CD4-positive, alpha-beta T cell treated with Interleukin-15 for 1 hour (primary cell): ENCODE measurements at places on chromosomes 1 and 21.

DNA sequence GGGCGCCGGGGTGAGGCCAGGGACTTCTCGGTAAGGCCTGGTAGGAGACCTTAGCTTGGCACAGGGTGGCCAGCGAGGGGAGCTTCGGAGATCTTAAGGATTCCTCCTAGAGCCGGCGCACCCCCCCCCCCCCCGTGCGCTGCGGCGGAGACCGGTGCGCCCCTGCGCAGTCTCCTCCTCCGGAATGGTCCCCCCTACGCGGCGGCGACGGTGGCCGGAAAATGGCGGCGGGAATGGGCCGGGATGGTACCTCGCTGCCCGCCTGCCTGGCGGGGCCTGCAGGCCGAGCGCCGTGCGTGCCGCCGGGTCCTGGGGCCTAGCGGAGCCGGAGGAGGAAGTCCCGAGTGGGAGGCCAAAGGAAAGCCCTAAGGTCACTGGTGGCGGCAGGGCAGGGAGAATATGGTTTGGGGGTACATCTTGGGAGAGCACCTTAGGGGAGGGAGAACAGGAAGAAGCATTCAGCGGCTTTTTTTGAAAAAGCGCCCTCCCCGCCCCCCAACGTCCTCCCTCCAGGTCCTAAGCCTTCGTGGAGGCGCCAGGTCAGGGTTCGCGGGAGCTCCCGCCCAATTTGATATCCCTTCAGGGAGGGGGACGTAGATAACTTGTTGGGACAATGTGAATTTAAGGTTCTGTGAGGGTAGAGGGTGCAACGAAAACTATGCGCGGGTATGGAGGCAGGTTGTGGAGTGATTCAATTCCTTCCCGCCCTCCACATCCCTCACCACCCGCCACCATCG is 429 bp downstream of the SRRM1 start:
- DNase-seq: no peak

- no peak for DNase-seq
These were observed 3.2 kb downstream of the TFF3 start for GRCh38 chr21:42311816-42312625.

- no peak for DNase-seq
These were observed 15.0 kb downstream of the CAMSAP2 start for GRCh38 chr1:200753650-200754198.

DNA sequence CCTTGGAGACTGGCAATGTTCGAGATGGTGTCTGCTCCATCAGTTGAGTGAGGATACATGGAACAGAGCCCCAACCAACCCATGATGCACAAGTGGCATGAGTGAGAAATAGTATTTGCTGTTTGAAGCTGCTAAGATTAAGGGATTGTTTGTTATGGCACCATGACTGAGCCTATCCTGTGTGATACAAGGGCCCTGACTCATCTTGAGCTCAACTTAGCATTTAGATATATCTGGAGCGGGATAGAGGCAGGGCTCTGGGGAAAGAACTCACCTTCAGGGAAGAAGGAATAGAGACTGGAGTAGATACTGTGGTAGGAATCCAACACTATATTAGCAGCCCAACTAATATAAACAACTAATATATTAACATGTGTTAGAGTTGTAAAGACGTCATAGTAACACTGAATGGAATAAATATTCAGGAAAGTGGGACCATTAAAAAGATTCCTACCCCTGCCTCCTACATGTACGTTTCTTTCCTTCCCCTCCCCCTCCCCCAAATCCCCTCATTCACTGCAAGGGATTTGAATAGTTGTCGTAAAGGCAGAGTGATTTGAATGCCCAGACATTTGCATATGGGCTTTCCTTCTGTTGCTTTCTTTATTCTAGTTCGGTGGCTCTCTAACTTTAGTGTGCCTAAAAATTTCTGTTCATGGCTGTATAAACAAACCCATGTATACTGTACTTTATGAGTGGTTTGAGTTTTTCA is 106.6 kb upstream of the POU3F1 start:
- DNase-seq: no peak

- DNase-seq: no peak
These were observed 437.0 kb downstream of the SIPA1L2 start for GRCh38 chr1:232192781-232193450.

- DNase-seq: no peak
These were observed 29.6 kb downstream of the B3GALT2 start for GRCh38 chr1:193156822-193157142.

- no peak for DNase-seq
These were observed 226.7 kb upstream of the POU3F1 start for GRCh38 chr1:38273196-38273804.

DNA sequence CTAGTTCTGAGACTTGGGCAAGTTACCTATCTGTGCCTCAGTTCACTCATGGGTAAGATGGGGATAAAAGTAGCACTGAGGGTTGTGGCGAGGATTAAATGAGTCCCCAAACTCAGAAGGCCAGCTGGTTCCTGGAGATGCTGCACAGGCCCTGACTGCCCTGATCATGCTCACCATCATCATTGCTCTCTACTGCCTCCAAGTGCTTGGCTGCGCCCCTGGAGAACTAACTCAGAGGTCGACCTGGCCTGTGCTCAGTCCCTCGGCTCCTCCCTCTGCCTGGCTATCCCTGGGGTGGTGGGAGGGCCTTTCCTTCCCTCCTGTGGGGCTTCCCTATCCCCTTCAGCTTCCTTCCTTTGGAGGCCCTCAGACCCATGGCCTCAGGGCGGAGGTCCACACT is 5.6 kb downstream of the SLC5A9 start:
- no peak for DNase-seq

DNA sequence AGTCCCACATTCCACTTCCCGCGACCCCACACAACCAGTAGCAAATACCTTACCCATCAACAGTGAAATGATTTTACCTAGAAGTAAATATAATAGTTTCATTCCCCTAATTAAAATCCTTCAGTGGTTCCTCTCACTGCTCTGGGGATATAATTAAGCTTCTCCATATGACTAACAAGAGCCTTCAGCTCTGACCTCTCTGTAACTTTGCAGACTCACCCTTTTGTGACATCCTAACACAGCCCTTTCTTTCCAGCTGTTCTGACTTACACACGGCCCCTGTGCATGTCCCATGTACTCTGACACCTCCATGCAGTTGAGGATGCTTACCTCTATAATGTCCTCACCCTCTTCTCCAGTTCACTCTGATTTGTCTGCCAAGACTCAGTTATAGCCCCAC is 137.3 kb upstream of the SPAG17 start:
- no peak for DNase-seq

- no peak for DNase-seq
These were observed 167.2 kb downstream of the LMO4 start for GRCh38 chr1:87495870-87496269.

- DNase-seq: no peak
These were observed 2.6 kb upstream of the FCRLB start for GRCh38 chr1:161718559-161719324.

DNA sequence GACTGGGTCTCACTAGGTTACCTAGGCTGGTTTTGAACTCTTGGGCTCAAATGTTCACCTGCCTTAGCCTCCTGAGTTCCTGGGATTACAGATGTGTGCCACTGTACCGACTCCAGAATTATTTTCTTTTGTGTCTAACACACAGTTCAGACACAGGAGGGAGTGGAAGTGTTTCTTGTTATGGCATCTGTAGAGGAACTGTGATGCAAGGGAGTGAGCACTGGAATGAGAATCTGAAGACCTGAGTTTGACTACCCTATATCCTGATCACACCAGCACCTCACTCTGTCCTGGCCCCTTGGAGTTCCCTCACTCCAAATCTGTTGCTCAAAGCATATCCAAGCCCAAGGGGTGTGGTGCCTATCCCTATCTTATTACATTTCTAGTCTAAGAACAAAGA is 15.2 kb downstream of the OPTC start:
- no peak for DNase-seq

DNA sequence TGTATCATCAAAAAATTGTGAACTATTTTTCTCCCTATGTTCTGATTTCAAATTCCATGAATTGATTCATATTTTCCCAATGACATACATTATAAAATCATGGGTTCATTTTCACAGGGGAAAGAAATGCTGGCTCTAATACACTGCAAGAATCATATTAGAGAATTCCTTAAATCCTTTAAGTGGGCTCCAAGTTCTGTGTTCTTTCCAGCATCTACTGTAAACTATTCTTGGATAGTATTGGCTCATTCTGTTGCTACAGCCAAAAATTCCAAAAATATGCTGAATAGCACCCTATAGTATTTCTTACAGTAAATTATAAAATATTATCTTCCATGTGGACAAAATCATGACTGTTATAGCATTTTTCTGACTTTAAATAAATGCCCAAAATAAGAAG is 19.0 kb upstream of the C1orf105 start:
- no peak for DNase-seq

DNA sequence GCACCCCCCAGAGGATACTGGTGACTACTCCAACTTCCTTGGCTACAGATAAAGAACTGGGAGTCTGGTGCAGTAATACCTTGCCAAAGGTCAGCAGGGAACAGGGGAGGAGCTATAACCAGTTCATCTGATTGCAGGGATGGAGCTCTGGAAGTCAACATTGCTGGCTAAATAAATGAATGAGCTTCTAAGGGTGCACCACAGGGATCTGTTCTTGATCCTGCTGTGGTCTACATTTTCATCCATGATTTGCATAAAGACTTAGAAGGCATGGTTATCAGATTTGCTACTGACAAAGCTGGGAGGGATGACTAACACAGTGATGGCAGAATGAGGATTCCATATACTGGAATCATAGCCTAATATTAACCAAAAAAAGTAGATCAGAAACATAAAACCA is 18.3 kb downstream of the PLEKHA6 start:
- no peak for DNase-seq

- DNase-seq: no peak
These were observed 19.1 kb downstream of the YY1AP1 start for GRCh38 chr1:155669233-155670162.

- DNase-seq: no peak
These were observed 109.7 kb upstream of the CACYBP start for GRCh38 chr1:174890024-174890423.

- DNase-seq: no peak
These were observed 20.6 kb downstream of the XKR8 start for GRCh38 chr1:27980216-27980845.
